ENCODE measurements at places on chromosomes 12 and 14.
A peak's percentile ranks its signal among the peaks of the same experiment; 100 is the strongest.

DNA sequence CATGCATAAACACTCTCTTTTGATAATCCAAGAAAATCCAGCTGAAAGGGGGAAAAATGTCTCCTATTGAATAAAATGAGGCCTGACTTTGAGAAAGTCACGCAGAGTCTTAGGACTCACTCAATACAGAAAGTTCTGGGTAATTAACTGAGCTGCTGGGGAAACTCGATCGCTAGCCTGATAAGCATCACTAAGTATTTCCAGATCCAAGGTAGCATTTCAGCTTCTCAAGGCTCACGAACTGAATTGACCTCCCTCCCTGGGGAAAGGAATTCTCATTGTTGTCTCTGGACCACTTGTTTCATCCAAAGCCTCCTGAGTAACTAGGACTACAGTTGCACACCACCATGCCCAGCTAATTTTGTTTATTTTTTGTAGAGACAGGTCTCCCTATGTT, 13.8 kb upstream of the ANAPC5 start:
- DNase-seq: no peak

- no peak for DNase-seq
These were observed 74.2 kb downstream of the PAPOLA start for GRCh38 chr14:96576359-96576758.

DNA sequence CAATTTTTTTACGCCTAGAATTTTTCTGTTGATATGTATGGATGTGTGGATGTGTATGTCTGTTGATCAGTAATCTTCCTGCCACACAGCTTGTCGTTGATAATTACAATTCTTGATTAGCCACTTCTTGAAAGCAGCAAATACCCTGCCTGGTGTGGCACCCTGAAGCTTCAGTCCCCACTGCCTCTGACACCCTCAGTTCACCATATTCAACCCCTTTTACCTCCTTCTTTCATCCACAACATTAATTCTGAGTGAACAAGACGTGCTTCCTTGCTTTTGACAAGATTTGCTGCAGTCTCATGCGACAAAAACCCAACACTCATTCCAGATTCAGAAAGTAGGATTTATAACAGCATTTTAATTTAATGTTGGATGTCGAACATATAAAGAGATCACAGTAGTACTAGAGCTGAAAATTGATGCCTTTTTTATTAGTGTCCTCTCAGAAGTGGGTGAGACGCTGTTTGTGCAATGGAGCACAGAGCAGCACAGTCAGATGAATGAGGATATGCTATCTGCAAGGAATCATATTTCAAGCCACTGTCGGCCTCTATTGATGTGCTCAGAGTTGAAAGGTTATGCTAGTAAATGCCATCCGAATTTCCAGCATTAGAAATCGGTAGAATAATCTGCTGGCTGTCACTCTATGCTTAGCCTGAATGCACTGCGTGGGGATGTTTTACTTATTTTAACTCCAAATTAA, 383.7 kb downstream of the EGLN3 start:
- DNase-seq: no peak

DNA sequence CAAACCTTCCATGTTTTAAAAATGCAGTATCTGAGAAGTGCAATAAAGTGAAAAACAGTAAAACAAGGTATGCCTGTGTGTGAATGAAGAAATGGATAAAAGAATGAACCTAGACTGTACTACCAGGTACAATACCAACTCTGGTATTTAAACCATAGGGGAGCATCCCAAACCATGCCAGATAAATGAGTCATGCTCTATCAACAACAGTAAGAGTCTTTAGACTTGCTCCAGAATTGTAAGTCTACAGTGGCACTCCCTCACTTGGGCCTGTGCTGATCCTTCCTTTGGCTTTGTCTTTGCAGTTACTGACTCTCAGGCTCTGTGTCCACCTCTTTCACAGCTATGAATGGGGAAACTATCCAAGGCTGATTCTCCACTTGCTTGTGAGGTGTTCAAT, 38.1 kb downstream of the BBS10 start:
- DNase-seq: no peak

DNA sequence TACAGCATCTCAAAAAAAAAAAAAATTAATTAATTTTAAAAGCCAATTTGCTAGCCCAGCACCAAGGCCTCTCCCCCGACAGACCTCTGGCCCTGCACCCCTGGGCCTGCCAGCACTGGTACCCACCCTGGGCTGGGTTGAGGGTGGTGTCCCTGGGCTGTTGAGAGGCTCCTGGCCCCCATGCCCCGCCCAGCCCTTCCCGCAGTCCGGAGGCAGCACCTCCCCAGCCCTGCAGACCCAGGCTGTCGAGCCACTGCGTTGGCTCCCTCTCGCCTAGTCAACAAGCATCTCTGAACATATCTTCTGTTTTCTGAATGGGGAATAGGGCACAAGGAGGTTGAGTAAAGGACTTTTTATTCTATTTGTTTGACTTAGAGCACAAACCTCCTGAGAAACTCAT, 87.1 kb downstream of the FBXL14 start:
- no peak for DNase-seq

DNA sequence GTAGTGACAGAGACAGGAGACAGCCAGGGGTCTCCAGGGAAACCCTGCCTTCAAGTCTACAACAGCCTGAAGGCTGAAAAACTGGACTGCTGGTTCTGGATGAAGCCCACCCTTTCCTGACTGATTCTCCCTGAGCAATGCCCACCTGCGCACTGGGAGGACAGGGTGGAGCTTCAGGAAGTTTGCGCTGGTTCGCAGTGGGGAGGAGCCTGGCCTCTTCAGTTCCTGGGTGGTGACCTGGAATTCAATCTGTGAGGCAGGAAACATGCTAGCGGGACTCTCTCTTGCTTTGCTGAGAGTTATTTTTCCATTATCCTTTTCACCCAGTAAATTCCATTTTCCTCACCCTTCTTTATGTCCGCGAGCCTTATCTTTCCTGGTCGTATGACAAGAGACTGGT, 600.8 kb downstream of the TRHDE start:
- no peak for DNase-seq

DNA sequence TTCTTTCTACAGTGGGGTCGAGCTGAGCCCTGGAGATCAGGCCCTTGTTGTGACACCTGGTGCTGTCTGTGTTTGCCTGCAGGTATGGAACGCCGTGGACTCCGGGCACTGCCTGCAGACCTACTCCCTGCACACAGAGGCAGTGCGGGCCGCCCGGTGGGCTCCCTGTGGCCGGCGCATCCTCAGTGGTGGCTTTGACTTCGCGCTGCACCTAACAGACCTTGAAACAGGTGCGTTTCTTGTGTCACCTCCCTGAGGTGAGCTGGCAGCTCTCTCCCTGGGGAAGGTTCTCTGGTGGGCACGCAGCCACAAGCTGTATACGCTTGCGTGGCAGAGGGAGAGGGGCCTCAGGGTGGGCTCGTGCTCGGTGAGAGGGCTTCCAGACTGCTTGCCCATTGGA, 119.3 kb downstream of the BEGAIN start:
- DNase-seq: no peak

DNA sequence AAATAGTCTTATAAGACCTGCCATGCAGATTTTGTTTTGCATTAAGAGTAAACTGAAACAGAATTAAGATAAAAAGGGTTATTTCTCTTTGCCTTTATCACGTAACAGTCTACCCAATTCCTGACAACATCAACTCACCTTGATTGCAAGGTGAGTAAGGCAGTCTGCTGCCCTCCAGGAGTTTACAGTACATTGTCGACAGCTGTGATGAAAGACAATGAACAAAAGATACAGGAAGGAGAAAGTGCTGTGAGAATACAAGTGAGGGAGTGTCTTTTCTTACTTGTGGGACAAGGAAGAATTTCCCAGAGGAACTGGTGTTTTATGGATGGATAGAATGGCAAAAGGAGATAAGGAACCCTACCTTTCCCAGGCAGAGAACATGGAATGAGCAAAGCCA, 101.0 kb downstream of the RTN1 start:
- DNase-seq: no peak

GRCh38 chr12:125162489-125163028, 97.3 kb downstream of the AACS start:
- no peak for DNase-seq

- DNase-seq: no peak
These were observed 230.0 kb upstream of the EGLN3 start for GRCh38 chr14:34180869-34181268.

GRCh38 chr12:106655577-106655976, 72.8 kb downstream of the RFX4 start:
- DNase-seq: no peak

GRCh38 chr14:100063314-100063941, 1.8 kb upstream of the EVL start:
- DNase-seq: no peak

DNA sequence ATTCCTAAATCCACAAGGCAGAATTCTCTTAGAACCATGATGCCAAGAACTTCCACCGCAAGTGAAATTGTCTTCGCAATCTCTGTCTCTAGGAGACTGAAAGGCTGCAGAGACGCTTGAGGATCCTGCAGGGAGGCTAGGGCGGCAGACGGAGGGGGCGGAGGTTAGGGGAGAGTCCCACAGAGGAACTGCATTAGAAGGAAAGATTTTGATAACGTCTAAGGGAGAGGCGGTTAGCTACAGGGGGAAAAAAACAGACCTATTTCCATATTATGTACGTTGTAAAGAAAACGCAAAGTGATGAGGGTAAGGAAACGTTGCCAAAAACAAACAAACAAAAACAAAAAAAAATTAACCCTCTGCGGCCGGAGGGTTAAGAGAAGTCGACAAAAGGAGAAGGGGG, 595 bp downstream of the KLHL28 start:
- peak; percentile 87 for DNase-seq

GRCh38 chr14:93033084-93033982, 82.4 kb downstream of the ITPK1 start:
- no peak for DNase-seq

DNA sequence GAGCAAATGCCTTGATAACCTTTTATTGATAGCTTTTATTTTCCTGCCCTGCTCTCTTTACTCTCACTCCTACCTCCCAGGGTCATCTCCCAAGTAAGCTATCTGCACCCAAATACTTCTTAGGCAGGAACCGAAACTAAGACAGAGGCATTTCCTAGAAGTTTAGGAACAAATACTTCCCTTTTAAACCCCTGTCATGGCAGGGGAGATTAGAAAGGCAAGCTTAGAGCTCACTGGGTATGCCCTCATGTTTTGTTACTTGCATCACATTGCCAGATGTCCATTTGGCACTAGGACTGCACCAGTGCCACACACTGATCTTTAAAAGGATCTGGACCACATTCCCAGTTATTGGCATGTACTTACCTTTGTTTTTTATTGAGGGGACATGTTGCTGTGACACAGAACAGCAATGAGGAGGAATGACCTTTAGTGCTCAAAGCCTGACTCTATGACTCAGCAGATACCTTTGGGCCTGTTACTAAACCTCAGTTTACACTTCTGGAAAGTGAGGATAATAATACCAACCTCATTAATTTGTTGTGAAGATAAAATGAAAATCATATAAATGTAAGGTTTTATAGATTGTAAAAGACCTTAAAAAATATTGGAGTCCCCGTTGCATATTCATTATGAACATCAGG, 40.9 kb upstream of the MBIP start:
- DNase-seq: no peak

GRCh38 chr14:106347890-106348755, 821.7 kb downstream of the TMEM121 start:
- no peak for DNase-seq

GRCh38 chr14:99028521-99028920, 243.5 kb downstream of the BCL11B start:
- no peak for DNase-seq

- no peak for DNase-seq
These were observed 1362.9 kb upstream of the FLRT2 start for GRCh38 chr14:84167026-84167425.

DNA sequence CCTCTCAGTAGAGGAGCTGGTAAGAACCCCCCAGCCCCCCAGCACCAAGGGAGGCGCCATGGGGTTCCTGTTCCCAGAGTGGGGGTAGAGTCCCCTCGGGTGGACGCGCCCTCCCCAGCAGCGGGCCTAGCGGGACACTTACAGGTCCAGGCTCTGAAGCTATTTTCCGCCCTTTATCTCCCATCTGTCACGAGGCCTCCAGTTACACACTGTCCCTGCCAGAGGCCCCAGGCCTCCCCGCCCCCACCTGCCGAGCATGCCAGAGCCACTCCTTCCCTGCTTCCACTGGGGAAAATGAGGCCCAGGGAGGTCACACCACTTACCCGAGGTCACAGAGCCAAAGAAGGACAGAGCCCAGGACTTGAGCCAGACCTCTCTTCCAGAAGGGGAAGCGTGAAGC, 3.1 kb downstream of the C14orf180 start:
- DNase-seq: peak; percentile 67

DNA sequence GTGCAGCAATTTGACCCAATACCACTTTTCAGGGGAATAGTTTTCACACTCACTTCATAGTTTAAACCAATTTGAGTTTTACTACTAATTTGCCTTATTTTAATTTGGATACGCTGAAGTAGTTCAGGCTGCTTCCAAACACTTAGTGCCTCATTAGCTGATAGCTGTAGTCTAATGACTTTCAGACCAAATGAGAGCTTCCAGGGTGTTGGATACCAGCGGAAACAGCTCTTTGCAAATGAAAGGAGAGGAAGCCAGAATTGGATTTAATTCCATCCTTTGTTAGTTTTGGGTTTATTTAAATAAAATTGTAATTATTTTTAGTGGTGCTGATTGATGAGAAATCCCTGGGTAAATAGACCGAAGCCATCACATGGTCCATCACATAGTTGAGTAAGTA, 158.3 kb upstream of the SEL1L start:
- no peak for DNase-seq

DNA sequence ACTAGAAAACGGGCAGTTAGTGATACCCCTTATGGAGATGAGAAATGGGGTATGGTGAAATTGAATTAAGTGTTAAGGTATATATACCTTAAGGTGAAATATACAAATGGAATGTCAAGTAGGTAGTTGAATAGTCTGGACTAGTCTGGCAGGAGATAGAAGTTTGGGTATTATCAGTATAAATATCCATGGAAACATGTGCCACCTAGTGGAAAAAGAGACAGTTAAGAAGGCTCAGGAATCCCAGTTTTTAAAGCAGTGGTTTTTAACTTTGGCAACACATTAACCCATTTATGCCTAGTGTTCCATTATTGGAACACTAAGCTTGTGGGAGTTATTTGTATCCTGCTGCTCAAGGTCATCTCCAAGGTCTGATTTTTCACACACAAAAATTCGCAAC, 38.6 kb upstream of the TPH2 start:
- DNase-seq: no peak

DNA sequence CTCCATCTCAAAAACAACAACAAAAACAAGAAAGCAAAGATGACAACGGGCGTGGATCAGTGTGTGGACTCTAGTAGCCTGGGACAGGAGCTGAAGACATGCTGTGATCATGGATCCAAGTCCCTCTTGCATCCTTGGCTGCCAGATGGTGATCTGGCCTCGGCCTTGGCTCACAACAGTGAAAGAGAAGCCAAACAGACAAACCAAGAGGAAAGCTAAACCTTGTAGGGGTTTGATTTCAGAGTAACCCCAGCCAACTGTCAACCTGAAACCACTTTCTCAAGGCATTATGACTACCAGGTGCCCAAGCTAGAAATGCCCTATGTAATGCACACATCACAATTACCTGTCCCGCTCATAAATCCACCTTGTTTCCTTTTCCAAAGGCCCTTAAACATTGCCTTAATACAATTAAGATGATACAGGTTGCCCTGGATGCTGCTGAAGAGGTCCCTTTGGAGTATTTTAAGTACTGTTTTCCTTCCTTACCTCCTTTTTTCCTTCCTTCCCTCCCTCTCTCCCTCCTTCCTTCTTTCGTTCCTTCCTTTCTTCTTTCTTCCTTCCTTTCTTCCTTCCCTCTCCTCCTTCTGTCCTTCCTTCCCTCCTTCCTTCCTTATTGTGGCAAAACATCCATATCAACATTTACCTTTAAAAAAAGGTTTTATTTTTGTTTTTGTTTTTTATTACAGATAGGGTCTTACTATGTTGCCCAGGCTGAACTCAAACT, 41.4 kb upstream of the NINJ2 start:
- DNase-seq: peak; percentile 27

GRCh38 chr12:105343836-105344235, 13.3 kb downstream of the C12orf75 start:
- DNase-seq: no peak

All from tongue (tissue), 3 donors.